AG08395 (cell line): ENCODE measurements at places on chromosomes 3 and 15.

DNA sequence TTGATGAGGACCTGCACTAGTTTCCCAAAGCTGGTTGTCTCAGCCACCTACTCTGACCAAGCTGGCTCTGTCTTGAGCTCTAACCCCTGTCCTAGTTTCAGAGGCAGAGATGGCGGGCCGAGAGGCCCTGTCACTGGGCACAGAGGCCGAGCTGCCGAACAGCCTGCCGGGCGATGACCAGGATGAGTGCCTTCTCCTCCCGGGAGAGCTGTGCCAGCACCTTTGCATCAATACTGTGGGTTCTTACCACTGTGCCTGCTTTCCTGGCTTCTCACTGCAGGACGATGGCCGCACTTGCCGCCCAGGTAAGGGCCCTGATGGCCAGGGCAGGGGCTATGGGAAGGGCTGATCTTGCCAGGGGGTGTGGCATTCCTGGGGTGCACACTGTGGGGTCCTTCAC is 69.1 kb downstream of the FBLN2 start:
- no peak for DNase-seq

DNA sequence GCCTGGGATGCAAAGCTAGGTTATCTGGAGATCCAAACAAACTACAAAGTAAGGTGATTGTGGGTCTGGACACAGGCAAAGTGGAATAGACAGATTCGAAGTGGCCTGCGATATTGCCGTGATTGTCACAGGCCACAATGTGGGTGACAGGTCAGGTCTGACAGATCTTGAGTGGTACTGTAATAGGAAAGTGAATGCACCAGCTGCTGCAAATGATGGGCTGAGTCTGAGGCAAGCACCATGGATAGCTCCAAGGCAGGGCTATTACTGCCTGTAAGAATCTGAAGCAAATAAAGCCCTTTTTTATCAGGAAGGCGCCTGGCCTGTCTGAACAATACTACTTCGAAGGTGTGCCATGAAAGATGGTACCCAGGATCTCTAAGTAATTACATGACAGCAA is 10.0 kb downstream of the ARMC8 start:
- DNase-seq, result peak; percentile 32

DNA sequence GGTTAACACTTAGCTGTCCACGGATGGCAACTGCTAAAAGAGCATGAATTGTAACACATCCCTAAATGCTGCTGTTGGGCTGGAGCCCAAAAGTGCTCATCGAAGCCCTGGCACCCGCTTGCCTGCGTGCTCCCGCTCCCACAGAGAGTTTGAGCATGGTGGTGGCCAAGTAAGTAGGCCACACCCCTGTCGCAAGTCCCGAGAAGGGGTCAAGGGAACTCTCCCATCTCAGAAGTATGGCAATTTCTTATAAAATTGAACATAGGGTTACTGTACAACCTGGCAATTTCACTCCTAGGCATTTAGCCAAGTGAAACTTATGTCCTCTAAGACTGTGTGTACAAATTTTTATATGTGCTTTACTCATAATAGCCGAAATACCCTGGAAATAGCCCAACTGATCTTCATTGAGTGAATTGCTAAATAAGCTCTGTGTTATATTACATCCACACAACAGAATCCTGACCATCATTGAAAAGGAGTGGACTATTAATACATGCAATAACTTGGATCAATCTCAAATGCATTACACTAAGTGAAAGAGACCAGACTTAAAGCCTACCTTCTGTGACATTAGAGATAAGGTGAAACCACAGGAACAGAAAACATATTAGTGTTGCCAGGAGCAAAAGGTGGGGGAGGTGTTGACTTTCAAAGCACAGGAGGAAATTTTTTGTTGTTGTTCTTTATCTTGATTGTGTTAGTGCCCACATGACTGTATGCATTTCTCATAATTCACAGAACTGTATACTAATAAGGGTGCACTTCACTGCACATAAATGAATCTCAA is 1.5 kb upstream of the GCSAM start:
- DNase-seq, result no peak

DNA sequence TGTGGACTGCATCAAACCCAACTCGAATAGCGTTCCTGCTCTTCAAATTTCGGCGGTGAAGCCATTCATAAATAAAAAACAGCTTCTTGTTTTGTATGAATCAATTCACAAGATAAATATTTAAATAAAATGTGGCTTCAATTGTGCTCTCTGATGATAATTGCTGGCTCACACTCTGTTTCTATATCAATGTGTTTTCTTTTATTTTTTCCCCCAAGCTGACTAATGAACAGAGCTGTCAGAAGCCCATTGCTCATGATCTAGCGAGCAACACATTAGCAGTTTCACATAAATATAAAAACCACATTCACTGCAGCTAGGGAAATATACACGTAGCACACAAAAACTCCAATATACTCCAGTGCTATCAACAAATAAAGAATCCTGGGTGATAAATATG is 45.0 kb upstream of the FOXP1 start:
- DNase-seq, result peak; percentile 18
